Head of caudate nucleus (tissue), 42 donors: ENCODE measurements at places on chromosomes 7 and 10.
A peak's percentile ranks its signal among the peaks of the same experiment; 100 is the strongest.

- no peak for DNase-seq
Measured at GRCh38 chr7:50379539-50379938, 70.6 kb downstream of the FIGNL1 start.

DNA sequence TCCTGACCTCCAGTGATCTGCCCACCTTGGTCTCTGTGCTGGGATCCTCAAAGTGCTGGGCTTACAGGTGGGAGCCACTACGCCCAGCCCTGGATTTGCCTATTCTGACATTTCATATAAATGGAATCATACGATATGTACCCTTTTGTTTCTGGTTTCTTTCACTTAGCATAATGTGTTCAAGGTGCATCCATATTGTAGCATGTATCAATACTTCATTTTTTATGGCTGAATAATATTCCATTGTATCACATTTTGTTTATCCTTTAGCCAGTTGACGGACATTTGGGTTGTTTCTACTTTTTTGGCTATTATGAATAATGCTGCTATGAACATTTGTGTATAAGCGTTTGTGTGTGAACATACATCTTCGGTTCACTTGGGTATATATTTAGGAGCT, 4.8 kb upstream of the HILPDA start:
- DNase-seq: no peak

DNA sequence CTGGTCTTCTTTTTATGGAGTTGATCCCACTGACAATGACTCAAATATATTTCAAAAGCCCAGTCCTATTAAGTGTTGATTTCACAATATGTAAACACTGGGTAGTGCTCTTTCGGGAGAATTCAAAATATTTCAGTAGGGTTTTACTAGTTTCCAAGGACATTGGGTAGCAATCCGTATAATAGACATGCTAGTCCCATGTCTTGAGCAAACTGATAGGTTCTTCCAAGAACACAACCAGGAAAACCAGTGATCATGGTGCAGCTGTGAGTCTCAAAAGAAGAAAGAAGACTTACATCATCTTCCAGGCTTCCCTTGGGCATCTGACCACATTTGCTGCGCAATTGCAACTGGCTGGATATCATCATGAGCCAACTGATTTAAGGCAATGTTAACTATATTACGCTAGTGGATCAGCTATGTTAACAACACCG, 59.3 kb upstream of the APBB1IP start:
- no peak for DNase-seq

DNA sequence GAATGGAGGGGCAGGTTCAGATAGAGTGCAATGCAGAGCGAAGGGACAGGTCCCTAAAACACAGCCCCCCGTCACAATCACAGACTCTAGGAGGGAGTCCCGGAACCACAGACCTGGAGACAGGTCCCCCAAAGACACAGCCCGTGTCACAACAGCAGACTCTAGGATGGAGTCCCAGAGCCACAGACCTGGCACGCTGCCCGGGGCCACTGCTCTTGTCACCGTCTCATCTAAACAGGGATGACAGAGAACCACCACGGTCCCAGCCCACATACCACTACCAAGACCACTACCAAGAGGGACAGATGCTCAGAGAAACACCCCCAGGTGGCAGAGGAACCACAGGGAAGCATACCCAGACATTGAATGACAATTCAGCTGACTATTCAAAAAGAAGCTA, 183.9 kb downstream of the TCERG1L start:
- DNase-seq: no peak

GRCh38 chr10:62037890-62038608, 136.6 kb downstream of the ARID5B start:
- no peak for DNase-seq

GRCh38 chr7:116357781-116358670, 141.5 kb upstream of the CAV2 start:
- no peak for DNase-seq

- DNase-seq: no peak
Measured at GRCh38 chr10:71809628-71810027, 36.3 kb upstream of the VSIR start.

DNA sequence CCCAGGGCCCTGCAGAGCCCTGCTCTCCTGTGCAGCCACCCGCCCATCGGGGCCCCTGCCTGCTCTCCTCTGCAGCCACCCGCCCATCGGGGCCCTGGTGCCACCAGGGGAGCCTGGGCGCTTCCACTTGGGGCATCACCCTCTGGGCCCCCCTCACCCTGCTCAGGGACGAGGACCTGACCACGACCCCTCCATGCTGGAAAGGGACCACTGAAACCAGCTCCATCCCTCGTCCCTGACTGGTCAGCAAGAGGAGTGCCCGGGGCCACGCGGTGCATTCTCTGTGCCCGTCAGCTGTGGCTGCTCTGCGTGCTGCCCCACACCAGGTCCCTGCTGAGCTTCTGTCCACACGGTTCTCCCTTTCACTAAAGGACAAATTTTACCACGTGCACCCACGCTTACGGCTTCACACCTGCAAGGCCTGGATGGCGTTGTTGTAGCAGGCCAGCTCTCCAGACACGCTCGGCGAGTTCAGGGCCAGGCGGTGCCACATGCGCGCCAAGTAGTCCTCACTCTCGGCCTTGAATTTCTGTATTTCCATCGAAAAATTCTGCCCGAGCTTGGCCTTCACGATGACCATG, 57.6 kb downstream of the CFAP46 start:
- DNase-seq: no peak

- DNase-seq: peak; percentile 70
Measured at GRCh38 chr10:132836832-132837540, 51.0 kb upstream of the NKX6-2 start.

GRCh38 chr7:47580811-47581331, 1.0 kb downstream of the TNS3 start:
- DNase-seq: no peak

DNA sequence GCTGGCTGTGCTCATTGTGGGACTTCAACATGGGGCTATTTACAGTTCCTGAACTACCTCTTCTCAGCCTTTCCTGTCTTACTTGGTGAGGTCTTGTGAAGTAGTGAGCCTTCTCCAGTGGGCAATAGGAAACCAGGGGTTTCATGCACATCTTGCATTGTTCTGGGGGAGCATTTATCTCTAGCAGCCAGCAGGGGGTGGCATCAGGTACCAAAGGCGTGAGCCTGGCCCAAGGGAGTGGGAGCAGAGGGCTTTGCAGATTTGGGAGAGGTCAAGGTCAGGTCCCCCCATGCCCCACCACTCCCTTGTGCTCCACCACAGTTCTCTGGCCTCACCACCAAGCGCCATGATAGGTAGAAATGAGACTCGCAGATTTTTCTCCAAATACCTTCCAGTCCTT, 85.4 kb upstream of the NPTX2 start:
- no peak for DNase-seq

GRCh38 chr7:120926943-120927346, 23.6 kb upstream of the ING3 start:
- no peak for DNase-seq

- no peak for DNase-seq
Measured at GRCh38 chr10:31374146-31374696, 55.2 kb downstream of the ZEB1 start.

GRCh38 chr10:132392811-132393694, 3.9 kb upstream of the PWWP2B start:
- DNase-seq: no peak

DNA sequence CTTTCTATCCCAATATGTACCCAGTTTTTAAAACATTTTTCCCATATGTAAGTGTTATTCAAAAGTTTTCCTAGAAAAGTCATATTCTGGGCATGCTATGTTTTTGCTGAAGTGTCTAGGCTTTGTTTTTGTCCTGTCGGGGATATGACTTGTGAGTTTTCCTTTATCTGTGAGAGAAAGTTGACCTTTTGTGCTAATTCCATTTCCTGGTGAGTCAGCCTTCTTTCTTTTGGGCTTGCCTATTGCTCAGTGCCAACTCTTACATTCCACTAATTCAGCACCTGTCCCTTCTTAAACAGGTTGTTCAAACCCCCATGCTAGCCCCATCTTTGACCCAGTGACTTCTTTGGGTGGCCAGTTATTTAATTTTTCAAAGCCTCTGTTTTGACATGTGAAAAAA, 146.2 kb downstream of the AHR start:
- no peak for DNase-seq

DNA sequence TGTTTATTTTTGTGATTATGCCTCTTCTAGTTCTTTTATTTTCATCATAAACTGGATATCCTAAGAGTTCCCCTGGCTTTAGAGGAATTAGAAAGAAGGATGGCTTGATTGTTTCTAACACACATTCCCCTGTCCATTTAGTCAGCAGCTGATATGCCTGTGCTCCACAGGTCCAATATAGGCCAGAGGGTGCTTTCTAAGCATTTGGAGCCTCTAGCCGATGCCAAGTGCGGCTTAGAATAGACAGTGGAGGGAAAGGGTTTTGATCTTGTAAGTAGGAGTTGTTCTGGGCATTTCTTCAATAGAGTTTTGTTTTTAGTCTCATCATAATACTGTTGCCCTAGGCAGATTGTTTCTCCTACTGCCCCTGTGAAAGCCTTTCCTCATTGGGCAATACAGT, 6.6 kb downstream of the CYP3A43 start:
- no peak for DNase-seq

- no peak for DNase-seq
Measured at GRCh38 chr7:99129001-99129400, 14.9 kb downstream of the SMURF1 start.

GRCh38 chr7:108018668-108019067, 15.7 kb upstream of the LAMB1 start:
- no peak for DNase-seq

GRCh38 chr10:125795128-125795527, 19.5 kb upstream of the MMP21 start:
- peak; percentile 81 for DNase-seq

DNA sequence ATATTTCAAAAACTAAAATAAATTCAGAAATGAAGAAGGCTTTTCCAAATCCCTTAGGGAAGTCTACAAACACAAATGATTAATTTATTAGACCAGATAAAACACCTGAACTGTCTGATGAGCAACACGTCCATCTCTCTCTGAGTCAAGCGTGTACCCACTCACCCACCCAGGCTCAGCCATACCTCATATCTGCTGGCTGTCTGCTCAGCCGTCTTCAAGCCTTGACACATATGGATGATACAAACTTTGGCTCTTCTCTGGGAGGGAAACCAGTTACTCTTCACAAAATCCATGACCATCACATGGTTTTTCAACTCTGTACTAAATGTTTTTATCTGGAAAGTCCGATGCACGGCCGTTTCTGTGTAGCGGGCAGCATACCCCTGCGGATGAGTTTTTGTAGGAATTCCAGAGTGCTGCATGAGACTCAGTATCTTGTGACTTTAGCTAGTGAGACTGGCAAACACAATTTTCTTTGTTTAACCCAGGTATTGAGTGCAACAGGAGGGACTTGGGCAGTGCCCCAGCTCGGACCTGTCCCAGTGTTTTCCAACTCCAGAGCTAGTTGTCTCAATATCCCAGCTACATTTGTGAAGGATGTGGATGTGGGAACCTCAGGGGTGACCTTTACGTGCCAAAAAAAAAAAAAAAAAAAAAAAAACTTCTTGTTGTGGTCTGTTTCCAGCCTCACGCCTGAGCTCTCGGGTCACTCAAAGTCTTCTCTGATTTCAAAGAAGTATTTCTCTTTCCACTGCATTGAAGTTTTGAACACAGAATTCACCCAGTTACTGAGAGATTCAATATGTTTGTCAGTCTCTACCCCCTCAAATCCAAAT, at the start of gene C10orf90:
Gene C10orf90, minus strand, starts transcription at position 638 of the 839 bp plus-strand sequence. Its CDS starts 213 bp downstream, at position 425.
- DNase-seq: peak; percentile 54

DNA sequence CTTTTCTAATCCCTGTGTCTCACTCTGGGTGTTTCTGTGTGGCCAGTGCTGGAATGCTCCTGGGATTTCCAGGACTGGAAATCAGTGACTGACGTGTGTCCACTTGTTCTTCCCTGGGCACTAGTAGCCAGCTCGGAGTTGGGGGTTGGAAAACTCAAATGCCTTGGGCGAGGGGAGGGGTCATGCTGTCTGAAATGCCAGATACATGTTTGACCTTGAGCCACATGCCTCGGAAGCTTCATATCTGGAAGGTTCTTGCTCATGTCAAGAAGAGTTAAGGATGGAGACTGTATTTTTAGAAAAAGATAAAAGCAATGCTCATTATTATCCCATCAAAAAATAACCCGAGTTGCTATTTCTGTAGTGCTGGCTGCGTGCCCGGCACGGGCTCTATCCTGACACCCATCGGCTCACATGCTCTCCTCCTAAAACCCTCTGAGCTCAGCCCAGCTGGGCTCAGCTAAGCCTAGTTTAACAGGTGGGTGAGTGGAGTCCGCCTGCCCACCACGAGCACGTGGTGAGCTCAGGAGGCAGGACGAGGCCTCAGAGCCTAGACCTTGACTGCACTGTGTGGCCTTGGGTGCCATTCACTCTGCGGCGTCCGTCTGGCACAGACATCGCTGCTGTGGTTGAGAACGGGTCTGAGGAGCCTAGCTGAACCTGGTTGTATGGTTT, 6.4 kb downstream of the DPYSL4 start:
- DNase-seq: no peak

- no peak for DNase-seq
Measured at GRCh38 chr10:75746356-75746755, 314.9 kb downstream of the LRMDA start.

DNA sequence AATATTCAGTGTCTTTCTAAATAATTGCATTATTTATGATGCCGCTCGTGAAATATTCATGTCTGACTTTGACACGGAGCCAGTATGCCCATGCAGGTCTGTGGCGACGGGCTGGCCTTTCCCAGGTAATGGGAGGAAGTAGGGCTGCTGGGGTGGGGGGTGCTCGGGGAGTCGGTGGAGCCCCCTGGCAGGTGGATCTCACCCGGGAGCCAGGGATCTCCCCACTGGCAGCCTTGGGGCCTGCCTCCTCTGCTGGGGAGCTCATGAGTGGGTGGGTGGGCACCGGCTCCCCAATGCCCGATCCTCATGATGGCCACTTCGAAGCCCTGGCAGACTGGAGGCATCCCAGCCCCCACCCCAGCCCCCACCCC, 52.8 kb downstream of the PWWP2B start:
- no peak for DNase-seq

- DNase-seq: no peak
Measured at GRCh38 chr7:103636153-103636552, 190.1 kb upstream of the SLC26A5 start.

GRCh38 chr10:25933653-25934608, at the start of gene MYO3A:
MYO3A (plus strand) TSS chr10:25934229; CDS start chr10:25952111, 17,882 bp downstream.
- DNase-seq: no peak

GRCh38 chr7:25908154-25908949, 243.6 kb upstream of the NFE2L3 start:
- DNase-seq: no peak

DNA sequence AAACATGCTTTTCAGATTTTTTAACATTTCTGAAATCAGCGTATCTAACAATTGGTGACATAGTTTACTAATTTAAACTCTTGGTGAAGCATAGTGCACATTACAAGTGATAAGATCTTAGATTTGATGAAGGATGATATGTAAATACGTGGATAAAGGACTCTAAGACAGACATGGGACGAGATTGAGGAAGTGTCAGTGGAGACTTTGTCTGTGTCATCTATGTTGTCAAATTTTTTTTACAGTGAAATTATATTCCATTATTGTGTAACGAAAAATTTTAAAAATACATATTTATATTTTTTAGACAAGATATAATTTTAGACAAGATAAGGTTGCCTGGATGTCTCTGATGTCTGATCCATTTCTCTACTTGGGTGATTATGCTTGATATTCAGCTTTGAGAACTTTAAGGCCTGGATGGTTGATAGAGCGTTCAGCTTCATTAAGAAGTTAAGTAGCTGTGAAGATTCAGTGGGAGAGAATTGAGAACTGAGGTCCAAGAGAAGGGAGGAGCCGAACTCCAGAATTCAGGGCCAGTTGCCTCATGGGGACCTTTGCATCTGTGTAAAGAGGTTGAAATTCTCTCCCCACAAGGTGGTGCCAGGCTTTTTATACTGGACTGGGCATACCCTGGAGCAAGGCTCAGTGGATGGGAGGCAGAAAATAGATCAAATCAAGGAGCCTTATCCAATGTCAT, 62.7 kb downstream of the KAT6B start:
- no peak for DNase-seq

GRCh38 chr7:76224695-76225094, 23.0 kb downstream of the SRRM3 start:
- no peak for DNase-seq
